Calu3 (cell line): ENCODE measurements at places on chromosomes 6 and 20.
A peak's percentile ranks its signal among the peaks of the same experiment; 100 is the strongest.

GRCh38 chr6:166778046-166778445 is 151.0 kb upstream of the RPS6KA2 start:
- H3K4me3 ChIP-seq: no peak overlapping the region
- H3K27me3 ChIP-seq: peaks cover 32% of the 10 kb centered on the region
- peaks cover 3% of the 10 kb centered on the region for H3K36me3 ChIP-seq
- peaks cover 13% of the 10 kb centered on the region for H3K4me1 ChIP-seq

- peak overlapping the region; percentile 78 for H3K27ac ChIP-seq
- no peaks in the 10 kb centered on the region for H3K27me3 ChIP-seq
- H3K36me3 ChIP-seq: peaks cover 78% of the 10 kb centered on the region
- DNase-seq: peak; percentile 31
Measured at GRCh38 chr6:42100029-42100901, 42.2 kb downstream of the C6orf132 start.

DNA sequence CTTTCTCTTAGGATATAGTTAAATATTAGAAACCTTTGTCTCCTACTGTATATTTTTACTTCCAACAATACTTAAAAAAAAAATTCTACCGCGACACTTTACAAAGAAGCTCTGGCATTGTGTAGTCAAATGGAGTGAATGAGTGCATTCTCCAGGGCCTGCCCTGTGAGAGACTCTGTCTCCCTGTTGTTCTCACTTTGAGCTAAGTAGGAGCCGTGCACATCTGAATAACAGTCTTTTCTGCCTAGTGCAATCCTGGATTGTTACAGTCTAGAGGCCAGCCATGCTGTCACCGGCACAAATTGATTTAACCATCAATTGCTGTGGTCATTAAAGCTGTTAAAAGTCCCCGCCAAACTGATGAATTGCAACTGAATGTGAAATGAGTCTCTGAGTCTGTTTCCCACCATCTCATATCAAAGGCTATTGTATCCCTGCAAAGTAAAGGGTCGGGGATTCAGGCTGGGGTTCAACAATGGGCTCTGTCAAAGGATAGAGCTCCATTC is 156.0 kb downstream of the RFPL4B start:
- H3K36me3 ChIP-seq: no peaks in the 10 kb centered on the region
- H3K4me3 ChIP-seq: no peak overlapping the region
- no peak overlapping the region for H3K27ac ChIP-seq
- no peak for DNase-seq

- DNase-seq: no peak
- no peak overlapping the region for H3K27ac ChIP-seq
Measured at GRCh38 chr6:143700684-143701348, 23.1 kb downstream of the PHACTR2 start.

- no peak overlapping the region for H3K27ac ChIP-seq
- no peak for DNase-seq
- H3K27me3 ChIP-seq: peaks cover 88% of the 10 kb centered on the region
- H3K36me3 ChIP-seq: peaks cover 13% of the 10 kb centered on the region
- H3K4me1 ChIP-seq: peaks cover 9% of the 10 kb centered on the region
Measured at GRCh38 chr20:57088436-57088835, 178.0 kb downstream of the BMP7 start.

GRCh38 chr6:2110504-2110903 is 134.9 kb downstream of the GMDS start:
- no peak overlapping the region for H3K4me3 ChIP-seq
- H3K36me3 ChIP-seq: peaks cover 6% of the 10 kb centered on the region
- H3K4me1 ChIP-seq: peaks cover 23% of the 10 kb centered on the region
- no peak for DNase-seq

GRCh38 chr20:35325401-35325800 is 33.2 kb upstream of the FAM83C start:
- H3K36me3 ChIP-seq: peaks cover 1% of the 10 kb centered on the region
- H3K27ac ChIP-seq: peak overlapping the region; percentile 0

- no peaks in the 10 kb centered on the region for H3K36me3 ChIP-seq
- H3K27ac ChIP-seq: no peak overlapping the region
- H3K4me3 ChIP-seq: no peak overlapping the region
- peaks cover 7% of the 10 kb centered on the region for H3K4me1 ChIP-seq
Measured at GRCh38 chr6:144617708-144618107, 332.6 kb downstream of the UTRN start.

- no peaks in the 10 kb centered on the region for H3K36me3 ChIP-seq
- no peak for DNase-seq
- peak overlapping the region; percentile 63 for H3K27ac ChIP-seq
- H3K4me1 ChIP-seq: peaks cover 8% of the 10 kb centered on the region
Measured at GRCh38 chr6:140879946-140880345, 1252.8 kb upstream of the GJE1 start.

GRCh38 chr6:16793828-16794412 is 32.7 kb upstream of the ATXN1 start:
- H3K36me3 ChIP-seq: no peaks in the 10 kb centered on the region
- H3K4me3 ChIP-seq: no peak overlapping the region
- no peaks in the 10 kb centered on the region for H3K27me3 ChIP-seq
- no peak for DNase-seq
- H3K4me1 ChIP-seq: no peaks in the 10 kb centered on the region

DNA sequence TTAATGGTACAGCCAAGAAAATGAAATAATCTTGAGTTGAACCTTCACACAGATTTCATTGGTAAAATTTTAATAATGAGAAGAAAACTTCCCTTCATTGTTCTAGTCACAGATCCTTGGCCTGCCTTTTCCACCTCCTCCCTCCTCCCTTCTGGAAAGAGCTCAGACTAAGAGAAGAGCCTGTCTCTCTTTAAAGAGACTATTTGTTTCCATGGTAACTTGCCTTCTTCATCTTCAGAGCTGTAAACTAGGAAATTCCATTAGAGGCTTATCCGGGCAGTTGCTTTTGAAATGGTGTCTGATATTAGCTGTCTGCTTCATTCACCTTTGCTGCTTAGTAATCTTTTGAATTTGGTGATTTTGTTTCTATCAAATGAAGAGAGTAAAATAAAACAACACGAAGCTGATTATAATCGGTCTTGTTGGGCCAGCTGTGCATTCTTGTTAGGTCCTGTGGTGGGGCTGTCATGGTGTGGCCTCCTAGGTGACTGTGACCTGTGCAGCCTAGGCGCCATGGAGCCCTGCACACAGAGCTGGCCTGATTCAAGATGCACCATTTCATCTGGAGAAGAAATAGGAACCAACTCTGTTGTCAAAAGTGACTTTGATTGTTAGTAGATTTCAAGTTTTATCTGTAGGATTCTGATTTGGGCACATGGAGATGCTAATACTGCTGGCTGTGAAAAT is 96.7 kb downstream of the MAP3K7 start:
- H3K4me1 ChIP-seq: no peaks in the 10 kb centered on the region
- no peak overlapping the region for H3K27ac ChIP-seq
- no peak for DNase-seq
- no peak overlapping the region for H3K4me3 ChIP-seq

- DNase-seq: no peak
- H3K27ac ChIP-seq: no peak overlapping the region
- no peak overlapping the region for H3K4me3 ChIP-seq
Measured at GRCh38 chr6:27767851-27768250, 144.3 kb downstream of the OR2B2 start.

DNA sequence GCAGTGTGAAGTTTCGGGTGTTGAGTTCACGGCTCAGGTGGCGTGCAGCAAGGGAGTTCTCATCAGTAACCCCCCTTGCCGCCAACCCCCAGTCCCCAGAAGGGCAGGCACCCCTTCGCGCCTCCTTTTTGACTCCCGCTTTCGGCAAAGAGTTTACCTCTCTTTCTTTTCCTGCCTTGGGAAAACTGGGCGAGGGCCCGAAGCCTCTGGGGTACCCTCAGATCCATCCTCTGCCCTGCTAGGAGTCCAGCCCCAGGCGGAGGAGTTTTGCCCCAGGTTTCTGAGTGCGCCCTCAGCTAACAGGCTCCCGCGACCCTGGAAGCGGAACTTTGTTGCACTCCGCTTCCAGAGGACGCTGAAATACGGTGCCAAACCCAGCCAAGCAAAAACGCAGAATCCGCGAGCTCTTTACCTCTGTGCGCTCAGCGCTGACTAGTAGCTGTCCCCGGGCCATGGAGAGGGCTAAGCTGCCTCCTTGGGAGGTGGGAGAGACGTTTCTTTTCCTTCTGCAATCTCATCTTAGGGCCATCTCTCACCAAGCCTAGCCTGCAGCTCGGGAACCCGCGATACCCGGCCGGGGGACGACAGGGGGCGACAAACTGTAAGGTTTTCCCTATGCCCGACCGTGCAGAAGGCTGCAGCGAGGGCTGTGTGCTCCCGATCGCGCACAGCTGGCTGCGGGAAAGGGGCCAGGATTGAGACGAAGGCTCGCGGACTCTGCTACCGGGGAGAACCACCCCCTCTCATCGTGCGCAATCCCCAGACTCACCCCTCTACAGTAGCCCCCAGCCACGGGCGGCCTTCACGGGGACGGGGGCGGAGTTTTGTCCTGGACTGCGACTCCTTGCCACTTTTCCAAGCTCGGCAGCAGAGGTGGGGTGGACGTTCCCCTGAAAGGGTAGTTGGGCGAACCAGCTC is 2.7 kb upstream of the PAX1 start:
- H3K4me3 ChIP-seq: no peak overlapping the region
- no peak for DNase-seq
- no peak overlapping the region for H3K27ac ChIP-seq

GRCh38 chr20:35992713-35993335 is 24.4 kb downstream of the CNBD2 start:
- peak; percentile 76 for DNase-seq
- no peak overlapping the region for H3K4me3 ChIP-seq
- peaks cover 11% of the 10 kb centered on the region for H3K4me1 ChIP-seq

DNA sequence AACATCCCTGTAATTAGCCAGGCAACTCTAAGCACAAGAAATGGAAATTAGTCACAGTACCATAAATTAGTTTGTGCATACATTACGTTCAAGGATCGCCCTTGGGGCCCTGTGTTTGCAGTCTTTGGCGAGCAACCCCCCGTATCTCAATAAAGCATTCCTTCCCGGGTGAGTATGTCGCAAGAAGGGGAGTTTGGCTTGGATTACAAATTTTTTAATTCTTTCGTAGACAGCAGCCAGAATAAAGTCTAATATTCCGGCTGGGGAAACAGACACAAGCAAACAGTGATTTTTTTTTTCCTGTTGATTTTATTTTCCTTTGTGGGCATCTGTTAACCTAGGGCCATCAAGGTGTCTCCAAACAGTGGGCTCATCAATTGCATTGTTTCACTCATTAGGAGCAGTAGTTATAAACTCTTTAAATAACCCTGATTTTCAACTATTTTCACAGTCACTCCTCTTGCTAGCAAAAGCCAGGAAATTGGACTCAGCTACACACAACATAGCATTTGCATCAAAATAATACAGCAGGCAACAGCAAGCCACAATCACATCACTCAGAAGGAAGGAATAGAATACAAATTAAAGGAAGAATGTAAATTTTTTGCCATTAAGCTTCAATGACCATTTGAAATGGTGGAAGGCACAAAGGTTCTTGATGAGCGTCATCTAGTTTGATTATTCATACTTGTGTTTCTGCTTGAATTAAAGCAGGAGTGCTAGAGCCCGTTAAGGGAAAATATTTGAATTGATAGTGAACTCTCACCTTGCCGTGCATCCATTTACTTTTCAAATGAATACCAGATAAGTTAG is 85.3 kb downstream of the LINC00237 start:
- no peak for DNase-seq
- no peaks in the 10 kb centered on the region for H3K4me1 ChIP-seq
- H3K27me3 ChIP-seq: no peaks in the 10 kb centered on the region
- H3K4me3 ChIP-seq: no peak overlapping the region
- H3K36me3 ChIP-seq: no peaks in the 10 kb centered on the region

DNA sequence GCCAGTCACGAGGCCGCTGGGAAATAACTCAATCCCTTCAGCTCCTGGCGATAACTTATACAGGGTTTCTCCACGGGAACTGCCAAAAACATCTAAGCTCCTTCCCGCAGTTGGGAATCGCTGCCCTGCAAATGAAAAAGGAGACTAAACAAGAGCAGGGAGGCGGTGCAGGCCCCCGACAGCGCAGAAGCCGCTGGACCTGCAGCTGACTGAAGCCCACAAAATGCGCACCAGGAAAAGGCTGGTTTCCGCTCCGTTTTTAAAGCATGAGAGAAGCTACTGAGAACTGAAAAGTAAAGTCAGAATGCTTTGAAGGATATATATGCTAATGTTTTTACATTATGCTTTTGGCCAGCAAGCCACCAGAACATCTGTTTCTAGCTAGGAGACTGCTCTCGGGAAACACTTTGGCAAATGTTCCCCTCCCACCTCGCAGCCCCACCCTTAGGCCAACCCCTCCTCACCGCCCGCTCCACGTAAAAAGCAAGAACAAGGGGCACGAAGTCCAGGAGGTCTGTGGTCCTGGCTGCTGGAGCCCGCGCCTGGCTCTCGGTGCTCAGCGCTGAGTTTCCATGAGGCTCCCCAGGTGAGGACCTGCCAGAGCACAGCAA is 90.5 kb downstream of the SOD2 start:
- DNase-seq: no peak
- no peaks in the 10 kb centered on the region for H3K36me3 ChIP-seq
- no peak overlapping the region for H3K27ac ChIP-seq
- H3K4me1 ChIP-seq: no peaks in the 10 kb centered on the region

DNA sequence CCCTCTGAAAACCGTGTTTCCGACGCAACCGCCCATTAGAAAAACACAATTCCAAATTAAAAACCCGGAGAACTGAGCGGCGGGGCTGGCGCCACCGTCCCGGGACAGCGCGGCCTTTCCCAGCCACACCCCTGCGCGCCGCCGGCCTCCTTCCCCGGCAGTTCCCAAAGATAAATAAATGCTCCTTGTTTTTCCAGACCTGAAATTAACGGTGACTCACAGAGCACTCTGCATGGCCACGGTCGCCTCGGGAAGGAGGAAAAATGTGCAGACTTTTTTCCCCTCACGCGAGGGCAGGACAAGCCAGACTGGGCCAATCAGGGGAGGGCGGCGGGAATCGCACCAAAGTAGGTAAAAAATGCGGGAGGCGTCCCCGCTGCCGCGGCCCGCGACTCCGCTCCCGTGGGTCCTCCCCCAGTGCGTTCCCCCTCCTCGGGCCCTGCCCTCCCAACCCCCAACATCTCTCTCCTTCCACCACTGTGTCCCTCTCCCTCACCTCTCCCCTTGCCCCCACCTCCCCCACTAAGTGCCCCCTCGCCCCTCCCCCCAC is 828 bp upstream of the DSTN start:
- peaks cover 8% of the 10 kb centered on the region for H3K4me1 ChIP-seq
- peak overlapping the region; percentile 77 for H3K27ac ChIP-seq

DNA sequence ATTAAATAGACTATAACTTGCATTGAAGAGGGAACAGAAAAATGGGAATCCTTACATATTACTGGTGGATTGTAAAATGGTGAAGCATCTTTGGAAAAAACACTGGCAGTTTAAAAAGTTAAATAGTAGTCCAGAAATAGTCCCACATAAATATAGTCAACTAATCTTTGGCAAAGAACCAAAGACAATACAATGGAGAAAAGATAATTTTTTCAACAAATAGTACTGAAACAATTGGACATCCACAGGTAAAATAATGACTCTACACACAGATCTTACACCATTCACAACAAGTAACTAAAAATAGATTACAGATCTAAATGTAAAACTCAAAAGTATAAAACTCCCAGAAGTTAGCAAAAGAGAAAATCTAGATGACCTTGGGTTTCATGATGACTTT is 259.1 kb upstream of the CEP162 start:
- H3K27ac ChIP-seq: no peak overlapping the region
- DNase-seq: no peak
- H3K4me1 ChIP-seq: no peaks in the 10 kb centered on the region
- H3K4me3 ChIP-seq: no peak overlapping the region
